ENCODE measurements at places on chromosomes 5 and 9. TPM values are rescaled to one million over a fixed set of nuclear protein-coding genes. Genes with fewer than 3 reads are reported as not detected.

ECSCR gene
- polyA plus RNA-seq, result 24.4 TPM

MAMDC2 gene
- polyA plus RNA-seq, result 6.0 TPM

GADD45G gene
- 4.1 TPM for polyA plus RNA-seq

SUSD3 gene
- polyA plus RNA-seq, result 10.4 TPM

GRCh38 chr5:166906991-166907713 is 1384.3 kb upstream of the WWC1 start:
- DNase-seq, result no peak

DNA sequence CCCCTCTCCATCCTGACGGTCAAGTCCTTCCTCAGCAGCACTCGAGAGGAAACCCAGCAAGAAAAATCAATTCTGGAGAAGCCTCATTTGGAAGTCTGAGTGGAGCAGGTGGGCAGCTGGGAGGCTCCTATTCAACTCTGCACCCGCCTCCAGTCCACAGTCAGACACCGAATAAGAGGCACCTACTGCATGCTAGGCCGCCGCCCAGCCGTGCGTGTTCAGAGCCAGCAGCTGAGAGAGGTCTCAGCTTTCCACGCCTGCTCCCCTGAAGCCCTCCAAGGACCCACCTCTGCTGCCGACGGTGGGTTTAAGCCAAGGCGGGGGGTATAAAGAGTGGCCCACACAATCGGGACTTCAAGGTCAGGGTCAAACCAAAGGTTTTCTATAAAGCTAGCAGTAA is 41.9 kb downstream of the VAV2 start:
- DNase-seq, result no peak

DNA sequence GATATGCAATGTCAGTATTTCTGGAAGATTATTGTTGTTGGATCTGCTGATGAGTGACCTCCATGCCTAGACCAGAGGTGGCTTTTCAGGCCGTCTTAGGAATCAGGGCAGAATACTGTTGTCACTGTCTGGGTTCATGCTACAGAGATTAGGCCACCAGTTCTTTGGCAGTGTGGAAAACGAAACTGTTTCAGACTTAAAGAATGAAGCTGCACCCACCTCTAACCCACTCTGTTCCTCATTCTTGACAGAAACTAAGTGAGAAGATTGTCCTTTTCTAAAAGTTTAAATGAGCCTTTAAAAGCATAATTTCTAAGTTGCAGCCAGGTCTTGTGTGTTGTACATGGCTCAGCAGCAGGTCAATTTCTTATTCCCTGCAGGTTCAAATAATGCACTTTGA is 444.3 kb downstream of the ENC1 start:
- DNase-seq, result no peak

- no peak for DNase-seq
Measured at GRCh38 chr9:85001925-85002324, 332.4 kb downstream of the NTRK2 start.

- DNase-seq, result peak; percentile 79
Measured at GRCh38 chr5:31854181-31855133, 215.5 kb downstream of the PDZD2 start.

- DNase-seq, result no peak
Measured at GRCh38 chr9:69809304-69809863, 11.2 kb upstream of the CFAP95 start.

- DNase-seq, result no peak
Measured at GRCh38 chr9:124054582-124055227, 43.1 kb downstream of the LHX2 start.

DNA sequence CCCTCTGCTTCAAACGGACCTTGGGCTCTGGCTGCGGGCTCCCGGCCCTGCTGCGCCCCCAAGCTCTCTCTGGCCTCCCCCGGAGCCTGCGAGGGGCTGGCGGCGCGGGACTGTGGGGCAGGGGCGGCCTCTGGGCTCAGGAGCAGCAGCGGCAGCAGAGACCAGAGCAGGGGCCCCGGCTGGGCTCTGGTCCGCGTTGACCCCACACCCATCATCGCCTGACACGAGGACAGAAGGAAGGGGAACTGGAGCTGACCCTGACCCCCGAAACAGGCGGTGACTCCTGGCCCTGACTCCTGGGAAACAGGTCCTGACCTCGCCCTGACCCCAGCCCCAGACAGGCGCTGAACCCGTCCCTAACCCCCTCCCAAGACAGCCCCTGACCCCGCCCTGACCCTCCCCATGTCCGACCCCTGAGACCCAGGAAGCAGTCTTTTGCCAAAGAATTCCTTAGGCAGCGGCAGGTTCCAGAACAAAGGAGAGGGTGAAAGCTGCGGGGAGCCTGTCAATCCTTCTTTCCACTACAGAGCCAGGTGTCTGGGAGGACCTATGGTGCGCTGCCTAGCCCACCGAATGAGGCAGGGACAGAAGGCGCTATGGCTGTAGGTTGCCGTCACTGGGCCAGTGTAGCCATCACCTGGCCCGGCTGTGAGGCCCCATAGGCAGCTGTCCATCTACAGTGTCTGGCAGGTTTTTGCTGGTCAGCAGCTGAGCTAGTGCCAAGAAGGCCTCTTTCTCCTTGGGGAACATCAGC is 74.7 kb upstream of the SPTLC1 start:
- no peak for DNase-seq
